ENCODE measurements at places on chromosomes 1 and 21.

GRCh38 chr1:31938184-31938975 is at the start of gene PTP4A2:
TSS of gene PTP4A2 (minus strand) at chr1:31938368. CDS start at chr1:31919065, 19,303 bp downstream.
- peak within 1 kb of the TSS; percentile 56 for H3K27ac ChIP-seq
- H3K27me3 ChIP-seq = peaks cover 15% of the 10 kb centered on the region
- peak within 1 kb of the TSS; percentile 86 for H3K4me3 ChIP-seq
- H3K36me3 ChIP-seq = no peaks in the 10 kb centered on the region

GRCh38 chr1:3787349-3787715 is 9.0 kb downstream of the LRRC47 start:
- H3K4me3 ChIP-seq = no peak overlapping the region
- no peak for DNase-seq
- H3K27ac ChIP-seq = no peak overlapping the region
- H3K36me3 ChIP-seq = peaks cover 13% of the 10 kb centered on the region
- no peaks in the 10 kb centered on the region for H3K27me3 ChIP-seq
- H3K4me1 ChIP-seq = peaks cover 15% of the 10 kb centered on the region

GRCh38 chr1:245485996-245486395 is 331.2 kb downstream of the KIF26B start:
- no peak overlapping the region for H3K27ac ChIP-seq
- H3K4me1 ChIP-seq = peaks cover 20% of the 10 kb centered on the region
- no peaks in the 10 kb centered on the region for H3K36me3 ChIP-seq
- no peak for DNase-seq
- H3K27me3 ChIP-seq = no peaks in the 10 kb centered on the region
- H3K4me3 ChIP-seq = no peak overlapping the region

DNA sequence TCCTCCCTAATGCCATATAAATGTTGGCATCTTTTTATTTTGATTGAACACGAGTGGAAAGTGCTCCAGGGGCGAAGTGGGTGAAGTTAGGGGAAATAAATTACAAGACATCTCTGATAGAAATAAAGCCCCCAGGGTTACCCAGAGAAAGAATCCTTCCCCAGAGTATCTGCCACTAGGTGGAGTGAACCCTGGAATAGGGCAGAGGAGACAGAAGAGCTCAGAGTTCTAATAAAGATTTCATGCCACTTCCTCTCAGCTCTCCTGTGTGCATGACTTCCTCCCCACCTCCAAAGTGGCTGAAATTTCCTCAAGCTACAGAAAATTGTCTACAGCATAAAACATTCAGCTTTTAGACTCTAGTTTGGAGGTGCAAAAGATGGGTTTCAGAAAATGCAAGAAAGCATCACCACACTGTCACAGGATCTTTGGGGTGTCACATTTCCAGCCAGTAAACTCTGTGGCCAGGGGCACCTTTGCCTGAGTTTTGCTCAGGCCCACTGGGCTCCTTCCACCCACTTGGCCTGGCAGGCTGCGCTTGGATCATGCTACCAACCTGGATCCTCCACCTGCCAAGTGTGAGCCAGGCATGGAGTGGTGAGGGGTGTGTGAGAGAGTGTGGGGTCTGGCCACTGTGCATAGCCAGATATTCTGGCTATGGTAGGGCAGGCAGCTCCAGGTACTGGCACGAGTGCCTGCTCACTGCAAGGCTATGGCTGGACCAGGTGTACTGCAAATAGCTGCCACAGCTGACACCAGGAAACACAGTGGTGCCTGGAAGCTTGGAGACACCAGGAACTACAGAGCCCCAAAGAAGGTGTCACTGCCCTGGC is 208.8 kb upstream of the USP25 start:
- no peak overlapping the region for H3K4me3 ChIP-seq
- no peaks in the 10 kb centered on the region for H3K27me3 ChIP-seq
- no peaks in the 10 kb centered on the region for H3K4me1 ChIP-seq

- no peak overlapping the region for H3K27ac ChIP-seq
- H3K36me3 ChIP-seq = no peaks in the 10 kb centered on the region
- H3K27me3 ChIP-seq = no peaks in the 10 kb centered on the region
- peak; percentile 66 for DNase-seq
- no peak overlapping the region for H3K4me3 ChIP-seq
These were observed 32.2 kb upstream of the LRRC7 start for GRCh38 chr1:69535490-69535889.

DNA sequence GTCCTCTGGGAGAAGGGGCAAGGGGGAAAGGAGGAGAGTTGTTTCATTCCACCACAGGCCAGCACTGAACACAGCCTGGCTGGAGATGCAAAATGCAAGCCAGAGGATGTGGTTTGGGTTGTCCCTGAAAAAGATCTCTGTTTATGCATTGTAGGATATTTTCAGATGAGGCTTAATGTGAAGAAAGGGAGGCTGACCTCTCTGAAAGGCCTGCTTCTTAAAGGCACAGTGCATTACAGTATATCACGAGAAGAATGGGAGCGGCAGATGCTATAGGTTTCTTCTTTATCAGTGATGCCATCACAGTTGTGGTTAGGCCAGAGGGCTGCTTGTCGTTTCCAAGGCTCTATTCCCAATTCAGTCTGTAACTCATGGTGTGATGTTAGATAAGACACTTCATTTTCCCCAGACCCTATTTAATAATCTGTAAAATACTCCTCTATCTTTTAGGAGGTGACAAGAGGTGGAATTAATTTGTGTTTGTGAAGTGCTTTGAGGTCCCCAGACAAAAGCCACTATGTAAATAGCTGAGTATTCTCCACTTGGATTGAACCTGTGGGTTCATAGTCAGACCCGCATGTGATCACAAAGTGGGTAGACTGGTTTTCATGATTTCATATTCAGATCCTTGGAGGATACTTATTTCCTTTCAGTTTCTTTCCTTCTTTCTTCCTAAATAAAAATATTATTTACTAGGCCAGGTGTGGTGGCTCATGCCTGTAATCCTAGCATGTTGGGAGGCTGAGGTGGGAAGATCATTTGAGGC is 76.5 kb upstream of the WDR26 start:
- no peaks in the 10 kb centered on the region for H3K36me3 ChIP-seq
- H3K4me3 ChIP-seq = no peak overlapping the region
- H3K4me1 ChIP-seq = peaks cover 6% of the 10 kb centered on the region
- DNase-seq = no peak

DNA sequence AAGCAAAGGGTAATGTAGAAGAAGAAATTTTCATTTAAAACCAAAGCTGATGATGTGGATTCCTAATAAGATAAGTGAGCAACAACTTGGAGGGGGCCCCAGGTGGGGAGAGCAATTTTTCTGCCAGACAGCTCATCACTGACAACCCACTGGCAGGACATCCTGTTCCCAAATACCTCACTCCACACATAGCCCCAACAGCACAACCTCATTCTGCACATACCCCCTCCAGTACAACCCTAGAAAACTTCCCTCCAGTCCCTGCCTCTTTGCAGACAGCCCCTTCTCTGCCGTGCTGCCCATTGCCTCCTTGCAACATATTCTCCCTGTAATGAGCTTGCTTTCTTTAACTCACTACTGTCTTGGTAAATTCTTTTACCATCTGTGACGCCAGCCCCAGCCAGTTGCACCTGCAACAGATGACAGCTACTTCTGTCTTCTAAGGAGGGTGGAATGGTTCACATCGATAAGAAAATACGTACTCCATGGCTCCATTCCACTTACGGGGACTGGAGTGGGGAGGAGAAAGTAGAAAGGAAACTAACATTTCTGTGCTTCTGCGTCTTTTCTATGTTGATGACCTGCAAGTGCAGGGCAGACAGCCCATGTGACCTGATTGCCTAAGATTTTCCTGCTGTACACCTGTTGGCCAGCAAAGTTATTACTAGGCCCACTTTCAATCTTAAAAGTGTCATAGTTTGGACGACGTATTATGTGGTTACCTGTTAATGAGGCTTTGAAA is 14.7 kb downstream of the RHEX start:
- H3K4me3 ChIP-seq = no peak overlapping the region
- H3K27me3 ChIP-seq = no peaks in the 10 kb centered on the region
- no peak for DNase-seq
- no peak overlapping the region for H3K27ac ChIP-seq
- no peaks in the 10 kb centered on the region for H3K4me1 ChIP-seq
- no peaks in the 10 kb centered on the region for H3K36me3 ChIP-seq

- no peak overlapping the region for H3K27ac ChIP-seq
- H3K36me3 ChIP-seq = no peaks in the 10 kb centered on the region
- no peaks in the 10 kb centered on the region for H3K27me3 ChIP-seq
- H3K4me1 ChIP-seq = no peaks in the 10 kb centered on the region
These were observed 1873.5 kb downstream of the NCAM2 start for GRCh38 chr21:22871692-22872091.

Data from GM23338 (cell line).